GM06990 (cell line): ENCODE measurements at places on chromosomes 12 and 14.

DNA sequence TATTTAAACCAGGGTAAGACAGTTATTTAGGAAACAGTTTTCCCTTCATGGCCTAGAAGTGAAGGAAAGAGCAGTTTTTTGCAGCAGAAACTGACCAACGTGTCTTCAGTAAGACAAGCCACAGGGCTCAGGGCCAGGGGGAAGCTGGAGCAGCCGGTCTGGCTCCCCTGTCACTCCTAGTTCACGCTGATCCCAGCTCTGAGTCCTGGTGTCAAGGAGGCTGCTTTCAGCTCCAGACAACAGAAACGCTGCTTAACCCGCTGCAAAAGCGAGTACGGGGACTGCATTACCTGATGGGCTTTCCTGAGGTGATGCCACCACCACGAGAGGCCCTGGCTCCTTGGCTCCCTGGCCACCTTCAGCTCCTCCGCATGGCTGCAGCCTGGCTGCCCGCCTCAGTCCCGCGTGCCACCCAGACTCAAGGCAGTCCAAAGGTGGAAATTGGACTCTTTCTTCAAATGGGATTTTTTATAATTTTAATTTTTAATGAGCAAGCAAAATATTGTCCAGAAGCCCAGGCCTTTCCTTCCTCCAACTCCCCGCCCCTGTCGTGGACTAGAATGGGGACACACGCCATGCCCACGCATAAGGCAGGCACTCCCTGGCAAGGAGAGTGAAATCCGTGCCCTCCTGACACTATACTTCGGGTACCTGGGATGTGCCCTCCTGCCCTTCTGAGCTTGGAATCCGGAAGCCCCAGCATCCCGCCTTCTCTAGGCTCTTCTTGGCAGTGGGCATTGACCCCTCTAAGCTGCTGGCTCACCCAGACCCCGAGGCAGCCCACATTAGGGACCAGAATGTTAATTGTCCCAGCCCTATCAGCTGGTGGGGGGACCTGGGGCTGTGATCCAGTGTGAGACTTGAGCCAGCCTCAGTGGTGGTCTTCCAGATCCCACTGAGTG lies 85.0 kb downstream of the PAPOLA start:
- no peak for DNase-seq

DNA sequence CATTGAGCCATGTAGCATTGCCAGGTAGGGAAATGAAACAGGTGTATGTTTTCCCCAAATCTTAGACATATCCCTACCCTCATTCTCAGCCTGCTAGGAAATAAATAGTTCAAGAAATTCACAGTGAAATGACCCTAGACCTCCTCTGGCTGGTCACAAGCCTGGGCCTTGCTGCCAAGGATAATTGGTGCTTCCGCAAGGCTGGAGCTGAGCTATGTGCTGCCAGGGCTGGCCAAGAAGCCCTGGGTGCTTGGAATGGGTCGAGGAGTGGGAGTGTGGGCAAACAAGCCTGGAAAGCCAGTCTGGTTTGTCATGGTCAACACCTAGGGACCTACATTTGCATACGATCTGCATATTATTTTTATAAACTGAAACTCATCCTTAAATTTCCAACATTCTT lies 31.3 kb upstream of the SLC10A1 start:
- no peak for DNase-seq

DNA sequence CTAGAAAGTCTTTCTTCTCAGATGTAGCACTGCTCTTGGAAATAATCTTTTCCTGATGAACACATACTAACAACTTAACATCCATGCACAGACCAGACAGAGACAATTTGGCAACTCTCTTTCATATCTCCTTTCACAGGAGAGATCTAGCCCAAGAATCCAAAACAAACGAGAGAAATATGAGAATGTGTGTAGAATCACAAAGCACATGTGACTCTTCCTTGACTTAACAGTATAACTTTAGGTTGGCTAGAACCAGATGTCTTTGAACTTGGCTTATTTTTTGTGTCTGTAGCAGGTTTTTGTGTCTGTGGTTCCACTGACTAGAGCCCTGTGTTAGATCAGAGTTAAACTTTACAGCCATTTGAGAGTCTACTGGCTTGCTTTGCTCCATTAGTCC lies 114.2 kb downstream of the STXBP6 start:
- DNase-seq = no peak

- no peak for DNase-seq
Measured at GRCh38 chr14:21192875-21193535, 37.1 kb upstream of the OR5AU1 start.

DNA sequence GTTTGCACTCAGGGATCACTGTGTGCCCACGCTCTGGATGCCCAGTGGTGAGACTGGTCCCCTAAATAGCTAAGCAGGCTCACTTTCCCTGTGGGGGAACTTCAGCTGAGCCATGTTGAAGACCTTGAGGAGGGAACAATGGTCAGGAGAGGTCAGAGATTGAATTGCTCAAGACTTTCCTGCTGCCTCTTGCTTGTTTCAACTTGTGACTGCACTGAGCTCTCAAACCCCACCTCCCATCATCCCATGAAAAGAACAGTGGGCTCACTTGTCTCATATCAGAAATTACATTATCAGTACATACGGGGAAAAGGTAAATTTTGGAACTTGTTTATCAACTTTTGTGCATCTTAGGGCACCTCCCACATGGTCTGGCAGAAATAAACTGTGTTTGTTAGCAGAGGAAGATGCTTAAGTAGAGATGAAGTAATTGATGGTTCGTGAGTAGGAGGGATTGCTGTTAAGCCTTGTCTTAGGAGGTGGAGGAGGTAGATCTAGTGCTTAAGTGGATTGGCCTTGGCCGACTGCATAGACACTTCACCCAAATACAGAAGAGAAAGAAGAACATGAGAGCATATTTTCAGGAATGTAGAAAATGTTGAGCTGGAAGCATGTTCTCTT lies 15.0 kb upstream of the SERPINA1 start:
- DNase-seq = no peak

GRCh38 chr12:38919191-38919590 lies 13.8 kb upstream of the CPNE8 start:
- no peak for DNase-seq

DNA sequence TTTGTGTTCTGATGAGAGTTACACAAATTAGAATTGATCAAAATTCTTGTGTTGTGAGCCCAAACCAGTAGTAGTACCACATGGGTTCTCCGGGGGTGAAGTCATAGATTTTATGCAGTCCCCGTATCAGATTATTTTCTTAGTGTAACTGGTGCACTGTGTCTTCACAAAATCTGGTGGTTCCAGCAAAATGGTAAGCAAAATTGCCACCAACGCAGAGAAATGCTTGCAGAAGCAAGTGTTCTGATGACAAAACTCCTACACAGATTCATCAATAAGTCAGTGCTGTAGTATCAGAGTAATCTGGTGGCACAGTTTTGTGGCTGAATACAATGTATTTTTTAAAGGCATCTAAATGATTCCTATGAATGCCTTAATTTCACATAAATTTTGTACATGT lies 1.3 kb upstream of the CACNA2D4 start:
- no peak for DNase-seq

- no peak for DNase-seq
Measured at GRCh38 chr12:25825446-25825845, 133.0 kb upstream of the RASSF8 start.

DNA sequence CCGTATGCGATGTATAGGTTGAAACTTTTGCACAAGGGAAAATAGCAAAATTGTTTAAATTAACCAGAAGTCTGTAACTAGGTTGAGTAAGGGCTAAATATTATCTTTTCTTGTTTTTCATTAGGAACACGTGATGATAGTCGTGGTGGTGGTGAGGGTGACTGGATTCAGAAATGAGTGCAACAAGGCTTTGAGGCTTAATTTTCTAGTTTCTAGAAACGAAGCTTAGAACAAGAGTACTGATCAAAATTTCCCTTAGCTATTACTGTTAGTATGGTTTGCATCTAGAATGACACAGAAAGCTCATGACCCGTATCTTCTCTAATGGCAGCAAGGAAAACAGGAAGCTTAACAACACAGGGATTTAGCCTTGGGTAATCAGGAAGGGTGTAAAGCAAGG lies 7.0 kb downstream of the SLIRP start:
- DNase-seq = no peak

- DNase-seq = no peak
Measured at GRCh38 chr12:123253641-123254459, 17.8 kb downstream of the CDK2AP1 start.

- no peak for DNase-seq
Measured at GRCh38 chr14:42628602-42629001, 1021.9 kb downstream of the LRFN5 start.

GRCh38 chr12:65977384-65977783 lies 153.1 kb downstream of the HMGA2 start:
- DNase-seq = no peak

DNA sequence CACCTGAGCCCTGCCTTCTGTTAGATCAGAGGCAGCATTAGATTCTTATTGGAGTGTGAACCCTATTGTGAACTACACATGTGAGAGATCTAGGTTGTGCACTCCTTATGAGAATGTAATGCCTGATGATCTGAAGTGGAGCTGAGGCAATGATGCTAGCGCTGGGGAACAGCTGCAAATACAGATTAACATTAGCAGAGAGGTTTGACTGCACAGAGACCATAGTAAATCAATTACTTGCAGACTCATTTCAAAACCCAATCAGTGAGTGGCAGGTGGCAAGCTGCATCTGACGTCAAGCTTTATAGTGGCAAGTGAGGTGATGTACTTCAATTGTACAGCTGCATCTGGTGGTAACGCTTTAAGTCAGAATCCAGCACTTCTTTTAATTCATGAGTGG lies 141.6 kb downstream of the GPHN start:
- peak; percentile 70 for DNase-seq
